ENCODE measurements at places on chromosomes 5 and 9.

- H3K4me1 ChIP-seq: no peaks in the 10 kb centered on the region
- H3K27ac ChIP-seq: no peak overlapping the region
- no peaks in the 10 kb centered on the region for H3K27me3 ChIP-seq
- DNase-seq: no peak
- no peaks in the 10 kb centered on the region for H3K36me3 ChIP-seq
- H3K4me3 ChIP-seq: no peak overlapping the region
These were observed 568.0 kb upstream of the KLF4 start for GRCh38 chr9:108057421-108058134.

GRCh38 chr9:69744688-69745380 lies 15.0 kb downstream of the PTAR1 start:
- H3K27me3 ChIP-seq: no peaks in the 10 kb centered on the region
- H3K4me3 ChIP-seq: no peak overlapping the region
- H3K4me1 ChIP-seq: peaks cover 20% of the 10 kb centered on the region
- no peak for DNase-seq
- no peak overlapping the region for H3K27ac ChIP-seq

DNA sequence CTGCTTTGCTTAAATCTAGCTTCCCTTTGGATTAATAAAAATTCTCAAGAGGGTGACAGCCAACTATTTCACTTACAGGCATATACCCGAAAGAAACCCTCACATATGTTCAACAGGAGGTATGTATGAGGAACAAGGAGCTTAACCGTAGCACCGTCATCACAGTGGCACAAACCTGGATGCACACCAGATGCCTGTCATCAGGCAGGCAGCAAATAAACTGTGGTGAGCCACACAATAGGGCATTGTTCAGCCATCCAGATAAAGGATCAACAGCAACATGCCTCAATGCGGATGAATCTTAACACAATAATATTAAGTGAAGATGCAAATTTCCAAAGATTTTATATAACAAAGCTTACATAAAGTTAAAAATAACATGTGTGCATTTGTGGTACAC lies 5.5 kb upstream of the TNFSF15 start:
- H3K4me1 ChIP-seq: peaks cover 16% of the 10 kb centered on the region
- peaks cover 11% of the 10 kb centered on the region for H3K27me3 ChIP-seq
- no peak overlapping the region for H3K4me3 ChIP-seq
- peaks cover 8% of the 10 kb centered on the region for H3K36me3 ChIP-seq

DNA sequence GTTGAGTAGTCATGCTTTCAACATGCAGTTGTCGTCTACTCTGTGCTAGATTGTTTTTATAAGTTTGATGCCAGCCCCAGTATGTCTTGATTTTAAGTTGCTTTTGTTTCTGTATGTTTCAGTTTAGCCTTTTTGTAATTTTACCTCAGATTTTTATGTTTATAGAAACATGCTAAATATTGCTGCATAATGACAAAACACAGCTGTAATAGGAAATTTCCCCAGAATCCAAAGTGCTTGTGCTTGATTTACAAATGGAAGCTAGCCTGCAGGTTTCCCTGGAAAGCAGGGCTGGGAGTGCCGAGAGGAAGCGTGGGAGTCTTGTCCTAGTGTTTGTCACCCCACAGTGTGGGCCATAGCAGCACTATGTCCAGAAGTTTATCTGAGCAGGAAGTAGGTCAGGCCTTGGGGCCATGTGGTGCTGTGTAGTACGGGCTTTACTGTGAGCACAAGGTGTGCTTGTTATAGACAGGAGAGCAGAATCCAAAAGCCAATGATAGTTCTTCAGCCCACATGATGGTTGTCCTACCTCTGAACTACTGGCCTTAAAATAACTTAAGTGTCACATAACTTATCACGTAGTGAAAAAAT lies 100.0 kb upstream of the NREP start:
- no peak overlapping the region for H3K27ac ChIP-seq
- H3K4me3 ChIP-seq: no peak overlapping the region
- H3K4me1 ChIP-seq: no peaks in the 10 kb centered on the region
- no peaks in the 10 kb centered on the region for H3K36me3 ChIP-seq
- no peaks in the 10 kb centered on the region for H3K27me3 ChIP-seq
- DNase-seq: no peak

GRCh38 chr9:15277400-15278090 lies 29.5 kb downstream of the TTC39B start:
- no peaks in the 10 kb centered on the region for H3K4me1 ChIP-seq
- DNase-seq: no peak
- no peaks in the 10 kb centered on the region for H3K27me3 ChIP-seq
- H3K4me3 ChIP-seq: no peak overlapping the region
- no peaks in the 10 kb centered on the region for H3K36me3 ChIP-seq

DNA sequence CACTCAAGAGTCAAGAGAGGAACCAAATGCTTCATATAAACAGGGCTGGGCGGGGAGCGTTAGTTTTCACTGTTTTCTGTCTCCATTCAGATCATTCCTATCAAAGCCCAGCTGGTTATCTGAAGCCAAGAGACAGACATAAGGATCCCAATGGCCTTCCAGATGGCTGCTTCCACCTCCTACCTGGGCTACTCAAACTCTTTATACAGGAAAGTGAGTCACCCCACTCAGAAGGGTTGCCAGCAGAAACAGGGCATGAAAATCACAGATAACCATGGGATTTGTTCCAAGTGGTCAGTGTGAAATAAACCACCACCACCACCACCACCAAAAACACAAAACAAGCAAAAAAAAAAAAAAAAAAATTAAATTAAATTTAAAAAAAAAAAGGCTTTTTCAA lies 5.5 kb downstream of the PRSS3 start:
- DNase-seq: no peak
- H3K4me3 ChIP-seq: no peak overlapping the region
- H3K4me1 ChIP-seq: no peaks in the 10 kb centered on the region
- H3K27me3 ChIP-seq: peaks cover 48% of the 10 kb centered on the region

DNA sequence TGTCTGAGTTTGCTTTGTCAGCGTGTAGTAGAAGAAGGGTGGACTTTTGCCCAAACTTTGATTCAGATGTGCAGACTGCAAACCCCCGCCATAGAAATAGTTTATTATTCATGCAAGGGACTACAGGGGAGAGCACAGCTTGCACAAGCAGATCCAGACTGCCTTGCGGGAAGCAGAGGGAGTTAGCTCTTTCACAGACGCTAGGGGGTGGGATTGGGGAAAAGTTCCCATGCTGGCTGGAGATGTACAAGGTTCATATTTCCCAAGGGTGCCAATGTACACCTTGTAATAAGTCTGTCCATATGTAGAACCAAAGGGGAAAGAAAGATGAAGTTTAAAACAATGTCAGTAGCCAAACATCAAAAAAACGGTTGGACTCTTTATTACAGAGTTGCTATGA lies 749.7 kb upstream of the COX7C start:
- no peaks in the 10 kb centered on the region for H3K4me1 ChIP-seq
- no peaks in the 10 kb centered on the region for H3K27me3 ChIP-seq
- no peaks in the 10 kb centered on the region for H3K36me3 ChIP-seq
- no peak overlapping the region for H3K4me3 ChIP-seq

DNA sequence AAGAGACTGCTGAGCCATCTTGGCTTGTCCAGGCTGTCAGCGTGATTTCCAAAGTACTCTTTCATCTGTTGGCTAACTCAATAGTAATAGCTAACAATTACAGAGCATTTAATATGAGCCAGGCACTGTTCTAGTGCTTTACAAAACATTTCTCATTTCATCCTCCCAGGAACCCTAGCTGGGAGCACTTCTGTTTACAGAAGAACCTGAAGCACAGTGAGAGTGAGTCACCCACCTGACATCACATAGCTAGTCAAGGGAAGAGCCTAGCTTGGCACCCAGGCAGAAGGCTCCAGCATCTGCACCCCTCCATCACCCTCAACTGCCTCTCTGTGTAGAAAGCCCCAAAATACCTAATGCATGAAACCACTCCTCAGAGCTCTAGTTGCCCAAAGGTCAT lies 57.5 kb upstream of the IQGAP2 start:
- H3K4me3 ChIP-seq: no peak overlapping the region
- no peak overlapping the region for H3K27ac ChIP-seq

DNA sequence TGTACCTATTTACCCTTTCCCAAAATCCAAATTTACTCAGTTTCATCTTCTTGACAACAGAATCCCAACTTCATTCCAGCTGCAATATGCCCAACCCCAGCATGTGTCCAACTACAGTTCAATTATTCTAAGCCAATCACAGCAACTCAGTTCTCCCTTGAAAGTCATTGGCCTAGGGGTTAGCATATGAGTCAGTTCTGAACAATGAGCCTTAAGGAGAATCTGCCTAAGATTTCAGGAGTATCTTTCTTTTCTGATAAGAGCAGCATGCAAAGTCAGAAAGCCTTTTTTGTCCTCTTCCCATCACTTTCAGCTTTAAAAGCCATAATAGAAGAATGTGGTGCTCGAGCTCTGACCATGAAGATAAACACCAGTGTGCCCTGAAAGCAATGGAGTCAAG lies 44.4 kb upstream of the RASGRF2 start:
- H3K27me3 ChIP-seq: no peaks in the 10 kb centered on the region
- no peak overlapping the region for H3K27ac ChIP-seq
- peaks cover 2% of the 10 kb centered on the region for H3K36me3 ChIP-seq

DNA sequence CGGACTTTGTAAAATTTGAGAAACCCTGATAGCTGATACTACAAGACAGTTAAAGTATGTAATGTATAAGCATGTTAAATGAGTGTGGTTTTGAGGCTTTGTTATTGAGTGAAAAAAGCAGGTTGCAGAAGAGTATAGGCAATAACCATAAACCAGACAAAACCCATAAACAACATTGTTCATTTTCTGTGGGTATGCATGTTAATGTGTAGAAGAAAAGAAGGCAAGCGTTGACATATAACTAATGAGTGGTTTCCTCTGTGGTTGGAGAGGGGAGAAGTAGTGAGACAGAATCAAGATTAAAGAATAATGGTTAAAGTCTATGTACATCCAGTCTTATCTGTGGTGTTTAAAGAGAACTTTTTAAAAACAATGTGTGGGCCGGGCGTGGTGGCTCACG lies 26.2 kb downstream of the RAD23B start:
- no peaks in the 10 kb centered on the region for H3K27me3 ChIP-seq
- peaks cover 37% of the 10 kb centered on the region for H3K4me1 ChIP-seq
- H3K36me3 ChIP-seq: peaks cover 66% of the 10 kb centered on the region
- DNase-seq: no peak

- no peaks in the 10 kb centered on the region for H3K27me3 ChIP-seq
- peaks cover 32% of the 10 kb centered on the region for H3K4me1 ChIP-seq
- no peak overlapping the region for H3K27ac ChIP-seq
These were observed 174.0 kb downstream of the MAN2A1 start for GRCh38 chr5:109863752-109864151.
